CD4-positive, alpha-beta T cell (primary cell): ENCODE measurements at places on chromosomes 16 and 17. TPM values are rescaled to one million over a fixed set of nuclear protein-coding genes. Genes with fewer than 3 reads are reported as not detected.

The SLC2A4 gene
- total RNA-seq, result not detected

GRCh38 chr17:7241783-7242716 lies at the start of gene GABARAP:
Gene GABARAP (minus strand): TSS chr17:7242449. CDS start chr17:7242330, 119 bp downstream.
- DNase-seq, result peak; percentile 90

- DNase-seq, result no peak
These were observed 1.0 kb upstream of the EPN3 start for GRCh38 chr17:50531428-50532025.

- DNase-seq, result no peak
These were observed 482.2 kb upstream of the GOT2 start for GRCh38 chr16:59216291-59216690.

DNA sequence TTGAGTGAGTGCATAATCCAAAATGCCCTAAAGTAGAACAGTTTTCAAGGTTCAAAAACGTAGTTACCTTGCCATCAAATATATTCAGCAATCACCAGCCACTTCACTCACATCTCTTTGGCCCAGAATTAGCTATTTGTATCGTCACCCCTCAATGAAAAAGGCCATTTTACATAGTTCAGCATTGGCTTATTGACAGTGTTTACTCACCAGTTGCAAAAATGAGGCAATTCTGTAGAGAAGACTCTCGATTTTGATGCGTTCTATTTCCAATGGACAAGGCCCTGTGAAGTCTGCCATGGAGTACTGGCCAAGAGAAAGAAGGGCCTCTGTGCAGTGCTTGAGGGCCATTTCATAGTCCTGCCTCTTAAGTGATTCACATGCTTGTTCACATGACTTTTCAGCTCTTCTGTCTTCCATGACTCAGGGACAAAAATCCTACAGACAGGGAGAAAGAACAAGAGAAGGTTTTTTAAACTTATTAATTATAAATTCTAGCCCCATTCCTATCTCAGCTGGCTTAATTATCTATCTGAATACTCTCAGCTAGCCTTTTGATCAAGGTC lies 26.5 kb downstream of the HELZ start:
- no peak for DNase-seq
